Immature natural killer cell (primary cell): ENCODE measurements at places on chromosomes 4 and X.

DNA sequence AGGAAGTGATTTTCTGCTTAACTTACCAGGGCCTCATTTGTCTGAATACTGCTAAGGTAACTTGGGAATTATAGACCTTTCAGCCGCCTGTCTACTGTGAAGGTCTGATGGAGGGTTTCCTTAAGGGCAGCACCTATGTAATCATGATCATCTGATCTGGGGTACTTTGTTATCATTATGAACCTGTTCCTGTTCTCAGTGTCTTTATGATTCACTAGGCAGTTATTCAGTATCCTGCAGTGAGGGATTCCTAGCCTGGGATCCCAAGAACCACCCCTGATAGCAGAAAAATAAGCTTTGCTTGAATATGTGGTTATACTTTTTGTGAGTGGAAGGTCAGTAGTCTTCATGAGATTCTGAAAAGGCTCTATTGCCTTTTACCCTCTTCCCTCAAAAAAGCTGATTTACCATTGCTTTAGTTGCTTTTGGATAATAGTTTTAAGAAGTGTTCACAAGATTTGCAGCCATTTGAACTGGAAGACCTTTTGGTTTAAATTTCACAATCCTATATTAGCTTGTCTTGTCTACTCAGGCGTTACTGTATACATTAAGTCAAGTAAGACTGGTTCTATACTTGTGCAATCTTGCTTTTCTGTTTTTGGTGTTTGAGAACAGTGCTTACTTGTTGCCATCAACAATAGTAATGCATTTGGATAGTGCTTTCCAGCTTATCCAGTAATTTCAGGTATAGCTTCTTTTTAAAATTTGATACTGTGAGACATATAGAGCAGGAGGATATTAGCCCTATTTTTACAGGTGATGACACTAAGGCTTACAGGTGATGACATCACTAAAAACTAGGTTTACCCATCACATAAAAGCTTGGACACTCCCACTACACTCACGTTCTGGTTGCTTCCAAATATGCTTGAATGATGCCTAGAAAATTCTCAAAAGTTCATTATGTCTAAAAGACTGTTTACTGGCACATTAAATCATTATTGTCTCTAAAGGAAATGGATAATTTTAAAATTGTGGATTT is 60.0 kb downstream of the FHIP1A start:
- DNase-seq: no peak

DNA sequence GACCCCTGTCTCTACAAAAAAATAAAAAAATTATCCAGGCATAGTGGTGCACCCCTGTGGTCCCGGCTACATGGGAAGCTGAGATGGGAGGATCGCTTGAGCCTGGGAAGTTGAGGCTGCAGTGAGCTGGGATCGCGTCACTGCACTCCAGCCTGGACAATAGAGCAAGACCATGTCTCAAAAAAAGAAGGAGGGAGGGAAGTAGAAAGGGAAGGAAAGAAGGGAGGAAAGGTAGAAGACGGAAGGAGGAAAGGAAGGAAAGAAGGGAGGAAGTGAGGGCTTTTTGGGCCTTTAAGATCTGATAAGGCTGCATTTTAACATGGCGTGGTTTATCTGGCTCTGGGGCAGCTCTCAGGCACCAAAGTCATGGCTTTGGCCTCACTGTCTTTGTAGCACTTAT is 10.4 kb downstream of the PDK3 start:
- DNase-seq: no peak

DNA sequence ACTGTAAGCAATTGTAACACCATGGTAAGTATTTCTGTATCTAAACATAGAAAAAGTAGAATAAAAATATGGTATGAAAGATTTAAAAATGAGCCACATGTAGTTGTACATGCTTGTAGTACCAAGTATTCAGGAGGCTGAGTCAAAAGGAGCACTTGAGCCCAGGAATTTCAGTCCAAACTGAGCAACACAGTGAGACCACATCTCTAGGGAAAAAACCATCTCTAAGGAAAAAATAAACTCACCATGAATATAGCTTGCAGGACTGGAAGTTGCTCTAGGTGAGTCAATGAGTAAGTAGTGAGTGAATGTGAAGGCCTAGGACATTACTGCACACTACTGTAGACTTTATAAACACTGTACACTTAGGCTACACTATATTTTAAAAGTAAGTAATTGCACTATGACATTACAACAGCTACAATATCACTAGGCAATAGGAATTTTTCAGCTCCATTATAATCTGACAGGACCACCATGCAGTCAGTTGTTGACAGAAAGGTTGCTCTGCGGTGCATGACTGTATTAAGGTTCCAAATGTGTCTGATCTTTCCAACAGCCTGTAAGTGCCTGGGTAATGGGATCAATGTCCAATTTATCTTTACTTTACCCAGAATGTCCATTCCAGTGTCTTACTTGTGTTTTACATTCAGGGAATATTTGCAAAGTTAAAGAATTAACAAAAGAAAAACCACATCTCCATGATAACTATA is 28.9 kb upstream of the LRBA start:
- DNase-seq: no peak

GRCh38 chrX:47047989-47048388 is 30.3 kb upstream of the RGN start:
- DNase-seq: no peak

GRCh38 chr4:138804711-138805110 is 210.9 kb upstream of the NOCT start:
- DNase-seq: no peak

- peak; percentile 50 for DNase-seq
Measured at GRCh38 chr4:26410385-26411293, 79.6 kb downstream of the CCKAR start.

GRCh38 chr4:179285696-179286095 is 1843.5 kb upstream of the AGA start:
- DNase-seq: no peak

GRCh38 chrX:39152106-39152649 is 350.9 kb downstream of the MID1IP1 start:
- no peak for DNase-seq

DNA sequence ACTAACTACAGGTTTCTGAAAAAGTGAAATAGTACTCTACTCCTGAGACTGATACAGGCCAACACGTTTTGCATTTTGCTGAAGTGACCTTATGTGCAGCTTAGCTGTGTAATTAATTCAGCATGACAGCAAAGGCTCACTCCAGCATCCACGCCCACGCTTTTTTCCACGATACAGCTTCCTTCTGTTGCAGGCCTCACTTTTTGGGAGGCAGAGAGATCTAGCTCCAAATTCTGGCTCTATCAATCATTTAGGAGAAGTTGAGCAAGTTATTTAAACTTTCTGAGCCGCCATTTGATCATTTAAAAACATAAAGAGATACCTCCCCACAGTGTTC is 160.3 kb downstream of the AFAP1 start:
- DNase-seq: no peak

DNA sequence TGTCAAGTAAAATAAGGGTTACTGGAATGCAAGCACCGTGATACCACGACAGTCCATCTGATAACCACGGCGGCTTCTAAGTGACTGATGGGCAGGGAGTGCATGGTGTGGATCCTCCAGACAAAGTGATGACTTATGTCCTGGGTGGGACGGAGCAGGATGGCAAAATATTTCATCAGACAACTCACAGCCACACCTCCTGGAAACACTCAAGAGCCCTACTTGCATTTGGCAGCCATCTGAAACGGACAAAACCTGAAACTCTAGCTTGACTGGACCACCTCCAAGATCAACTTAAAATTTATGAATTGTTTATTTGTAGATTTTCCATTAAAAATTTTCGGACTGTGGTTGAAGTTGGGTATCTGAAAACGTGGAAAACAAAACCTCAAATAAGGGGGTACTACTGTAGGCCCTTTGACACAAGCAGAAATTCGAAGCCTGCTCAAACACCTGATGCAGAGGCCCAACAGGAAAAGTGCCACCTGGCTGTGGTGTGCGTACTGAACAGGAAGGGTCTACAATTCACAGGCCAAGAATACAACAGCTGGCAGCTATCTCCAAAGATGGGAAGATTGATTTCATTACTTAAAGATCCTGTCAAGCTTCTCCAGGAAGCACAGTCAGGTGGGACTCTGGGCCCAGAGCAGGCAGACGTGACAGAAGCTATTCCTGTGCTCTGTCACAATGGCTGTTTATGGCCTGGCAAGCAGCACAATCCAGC is 26.0 kb downstream of the LRIT3 start:
- DNase-seq: no peak

- DNase-seq: no peak
Measured at GRCh38 chr4:127506283-127506682, 126.5 kb upstream of the INTU start.

DNA sequence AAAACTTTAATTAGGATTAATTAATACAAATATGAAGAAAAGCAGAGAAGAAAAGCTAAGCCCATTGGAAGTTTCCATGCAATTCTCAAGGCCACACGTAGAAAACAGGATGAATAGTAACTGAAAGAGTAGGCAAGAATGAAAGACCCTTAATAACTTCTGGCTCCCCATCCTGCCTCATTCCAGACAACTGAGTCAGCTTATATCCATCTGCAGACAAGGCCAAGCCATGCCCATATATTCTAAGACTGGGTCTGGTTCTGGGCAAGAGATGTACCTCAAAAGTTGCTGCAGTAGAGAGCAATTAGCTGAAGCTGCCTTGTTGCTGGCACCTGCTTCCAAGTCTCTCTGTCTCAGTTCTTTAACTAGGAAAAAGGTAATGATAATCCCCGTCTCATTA is 244.1 kb downstream of the GPC3 start:
- no peak for DNase-seq

GRCh38 chrX:132612821-132613564 is 124.2 kb upstream of the MBNL3 start:
- peak; percentile 16 for DNase-seq

GRCh38 chr4:56649445-56650261 is 31.4 kb downstream of the HOPX start:
- DNase-seq: no peak

- DNase-seq: no peak
Measured at GRCh38 chrX:37921758-37922157, 74.4 kb upstream of the DYNLT3 start.

DNA sequence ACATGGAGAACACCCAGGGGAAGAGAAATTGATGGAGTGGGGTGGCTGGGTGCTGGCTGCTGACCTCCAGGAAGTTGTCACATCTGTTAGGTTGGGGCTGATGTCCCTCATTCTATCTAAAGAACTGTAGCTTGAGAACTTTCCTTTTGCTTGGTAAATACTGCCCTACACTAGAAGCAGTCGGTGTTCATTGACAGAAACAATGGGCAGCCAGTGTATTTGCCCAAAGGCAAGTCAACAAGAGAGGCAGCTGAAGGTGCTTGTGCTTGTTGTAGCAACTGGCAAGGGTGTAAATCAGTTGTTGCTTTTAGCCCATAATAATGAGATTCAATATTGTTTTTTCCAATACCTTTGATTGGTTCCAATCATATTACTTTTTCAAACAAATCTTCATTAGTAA is 956 bp downstream of the TMEM154 start:
- DNase-seq: no peak

DNA sequence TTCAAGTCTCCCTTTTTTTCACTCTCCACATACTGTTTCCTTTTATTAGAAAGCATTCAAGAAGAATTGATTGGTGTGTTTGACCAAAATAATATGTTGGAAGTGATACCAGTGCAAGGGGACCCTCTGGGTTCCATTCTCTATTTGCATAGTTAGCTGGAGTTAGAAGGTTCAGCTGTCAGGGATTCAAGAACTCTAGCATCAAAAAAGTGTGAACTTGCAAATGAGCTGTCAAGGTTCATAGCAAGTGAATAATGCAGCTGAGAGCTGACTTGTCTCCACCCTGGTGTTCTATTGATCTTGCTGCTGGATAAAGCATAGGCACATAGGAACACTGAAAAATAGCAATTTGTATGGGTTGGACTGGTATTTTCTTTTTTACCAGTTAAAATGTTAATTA is 73.2 kb downstream of the SORBS2 start:
- DNase-seq: no peak
